ENCODE measurements at places on chromosomes 16 and 17.

- no peak for DNase-seq
Measured at GRCh38 chr17:855569-855968, 73.4 kb downstream of the MRM3 start.

GRCh38 chr17:83026311-83026811, 53.0 kb upstream of the METRNL start:
- DNase-seq = no peak

- no peak for DNase-seq
Measured at GRCh38 chr17:42841975-42842685, 2.2 kb upstream of the AOC2 start.

DNA sequence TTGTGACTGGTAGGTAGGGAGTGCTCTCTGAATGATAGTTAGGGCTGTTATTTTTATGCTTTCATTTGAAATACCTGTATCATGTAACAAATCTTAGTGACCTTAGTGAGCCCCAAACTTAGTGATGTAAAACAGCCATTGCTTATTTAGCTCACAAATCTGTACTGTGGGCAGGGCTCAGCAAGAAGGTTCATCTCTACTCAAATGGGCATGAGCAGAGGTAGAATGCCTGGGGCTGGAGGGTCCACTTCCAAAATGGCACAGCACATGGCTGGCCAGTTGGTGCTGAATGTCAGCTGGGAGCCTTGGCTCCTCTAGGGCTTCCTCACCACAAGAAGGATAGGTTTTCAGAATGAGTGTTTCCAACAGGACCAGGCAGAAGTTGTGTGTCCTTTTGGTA, 49.3 kb upstream of the FOXF1 start:
- DNase-seq = no peak

DNA sequence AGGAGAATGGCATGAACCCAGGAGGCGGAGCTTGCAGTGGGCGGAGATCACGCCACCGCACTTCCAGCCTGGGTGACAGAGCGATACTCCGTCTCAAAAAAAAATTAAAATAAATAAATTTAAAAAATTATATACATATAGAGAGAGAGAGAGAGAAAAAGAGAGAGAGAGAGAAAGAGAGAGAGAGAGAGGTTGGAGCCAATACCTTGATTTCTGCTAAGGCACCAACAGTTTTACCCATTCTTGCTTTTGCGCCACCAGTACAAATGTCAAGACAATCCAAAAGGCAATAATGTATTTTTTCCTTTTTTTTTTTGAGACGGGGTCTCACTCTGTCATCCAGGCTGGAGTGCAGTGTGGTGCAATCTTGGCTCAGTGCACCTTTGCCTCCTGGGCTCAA, 17.2 kb downstream of the BRIP1 start:
- no peak for DNase-seq

DNA sequence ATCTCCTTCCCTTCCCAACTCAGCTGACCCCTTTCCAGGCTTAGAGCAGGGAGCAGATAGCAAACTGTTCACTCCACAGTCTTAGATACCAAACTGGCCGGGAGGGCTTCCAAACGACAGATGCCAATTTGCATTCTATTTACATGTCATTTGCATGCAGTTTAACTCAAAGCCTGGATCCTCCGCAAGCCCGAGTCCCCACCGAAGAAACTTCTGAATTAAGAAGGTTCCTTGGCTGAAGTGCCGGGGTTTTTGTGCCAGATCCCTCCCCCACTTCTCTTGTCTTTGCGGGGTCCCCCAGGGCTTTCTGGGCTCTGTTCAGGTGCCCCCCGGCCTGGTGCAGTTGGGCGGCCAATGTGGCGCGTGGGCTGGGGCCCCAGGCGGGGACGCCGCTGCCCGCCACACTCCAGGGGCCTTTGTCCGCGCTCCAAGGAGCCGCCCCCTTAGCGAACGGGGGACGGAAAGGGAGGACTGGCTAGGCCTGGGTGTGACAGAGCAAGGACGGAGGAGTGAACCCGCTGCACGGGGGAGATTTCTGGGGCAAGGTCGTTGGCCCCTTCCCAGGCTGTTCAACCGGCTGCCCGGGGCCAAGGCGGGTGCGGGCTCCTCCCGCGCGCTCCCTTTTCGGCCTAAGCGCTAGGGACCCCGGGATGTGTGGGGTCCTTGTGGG, 1.2 kb downstream of the GPRC5B start:
- no peak for DNase-seq

DNA sequence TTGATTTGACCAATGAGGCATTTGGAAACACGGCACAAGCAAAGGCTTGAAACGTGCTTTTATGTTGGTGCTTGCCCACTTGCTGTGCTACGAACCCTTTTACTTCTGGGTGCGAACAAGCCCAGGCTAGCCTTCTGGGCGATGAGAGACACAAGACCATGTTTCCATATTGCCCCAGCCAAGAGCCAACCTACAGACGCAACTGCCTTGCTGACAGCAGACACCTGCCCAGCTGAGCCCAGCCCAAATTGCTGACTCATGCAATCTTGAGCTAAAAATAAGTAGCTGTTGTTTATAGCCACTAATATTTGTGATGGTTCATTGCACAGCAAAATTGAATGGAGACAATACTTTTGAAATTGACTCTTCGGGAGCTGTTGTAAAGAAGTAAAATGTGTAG, 464.5 kb downstream of the WWOX start:
- DNase-seq = no peak

DNA sequence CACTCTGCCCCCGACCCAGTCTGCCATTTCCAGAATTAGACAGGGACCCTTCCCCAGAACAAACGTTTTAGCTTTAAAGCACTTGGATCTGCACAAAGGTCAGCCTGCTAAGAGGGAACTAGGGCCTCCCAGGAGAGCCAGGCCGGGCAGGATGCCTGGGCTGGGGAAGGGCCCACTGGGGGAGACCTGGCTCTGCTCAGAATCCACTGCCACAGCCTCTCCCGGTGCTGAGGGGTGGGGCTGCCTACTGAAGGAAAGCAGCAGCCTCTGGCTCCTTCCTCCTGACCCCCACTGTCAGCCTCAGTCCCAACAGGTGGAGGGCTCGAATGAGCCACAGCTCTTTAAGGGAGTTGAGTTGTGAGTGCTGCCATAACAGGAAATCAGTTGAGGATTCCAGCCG, 1.7 kb downstream of the YBX2 start:
- no peak for DNase-seq

DNA sequence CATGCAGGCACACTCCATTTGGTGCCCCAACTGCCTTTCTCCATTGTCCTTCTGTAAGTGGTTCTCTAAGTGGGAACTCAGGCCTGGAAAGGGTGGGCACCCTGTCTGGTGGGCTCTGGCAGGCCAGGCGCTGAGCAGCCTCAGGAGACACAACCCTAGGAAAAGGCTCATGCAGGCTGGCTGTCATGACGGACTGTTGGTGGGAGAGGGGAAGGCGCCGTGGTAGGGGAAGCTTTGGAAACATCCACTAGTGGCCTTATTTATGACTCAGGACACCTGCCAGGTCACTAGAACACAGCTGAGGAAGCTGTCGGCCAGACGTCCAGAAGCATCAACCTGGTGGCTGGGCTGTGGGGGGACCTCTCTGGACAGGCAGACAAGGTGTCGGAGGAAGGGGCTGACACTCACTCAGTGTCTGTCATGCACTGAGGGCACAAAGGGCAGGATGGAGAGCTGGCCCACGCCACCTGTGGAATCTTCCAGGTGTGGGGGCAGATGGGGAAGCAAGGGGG, 216.0 kb downstream of the SEC14L1 start:
- no peak for DNase-seq

- no peak for DNase-seq
Measured at GRCh38 chr17:67514998-67515397, 137.9 kb downstream of the PITPNC1 start.

DNA sequence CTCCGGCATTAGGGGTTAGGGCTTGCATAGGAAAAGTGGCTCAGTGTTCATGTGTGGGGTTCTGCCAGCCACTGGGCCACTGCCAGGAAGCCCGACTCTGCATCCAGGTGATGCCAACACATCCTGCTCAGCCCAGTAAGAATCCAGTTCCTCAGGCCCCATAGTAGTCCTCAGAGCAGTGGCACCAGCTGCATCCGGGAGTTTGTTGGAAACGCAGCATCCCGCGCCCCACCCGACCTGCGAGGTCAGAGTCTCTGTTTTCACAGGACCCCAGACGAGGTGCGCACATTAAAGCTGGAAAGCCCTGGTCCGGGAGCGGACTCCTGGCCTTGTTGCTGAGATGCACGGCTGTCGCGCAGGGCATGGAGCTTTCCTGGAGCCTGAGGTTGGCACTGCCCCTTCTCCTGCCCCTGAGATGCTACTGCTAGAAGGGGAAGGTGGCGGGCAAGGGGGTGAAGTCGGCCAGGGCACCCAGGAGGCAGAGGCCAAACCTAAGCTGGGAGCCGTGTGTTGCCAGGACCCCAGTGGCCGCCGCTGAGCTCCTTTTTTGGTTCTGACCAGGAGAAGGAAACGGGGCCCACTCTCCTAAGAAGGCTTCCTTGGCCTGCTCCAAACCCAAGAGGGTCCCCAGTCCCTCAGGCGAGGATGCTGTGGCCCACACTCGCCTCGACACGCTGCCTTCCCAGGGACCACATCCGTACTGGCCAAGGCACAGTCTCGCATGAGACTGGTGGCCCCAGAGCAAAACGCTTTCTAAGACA, 44.4 kb downstream of the NOS2 start:
- DNase-seq = no peak

DNA sequence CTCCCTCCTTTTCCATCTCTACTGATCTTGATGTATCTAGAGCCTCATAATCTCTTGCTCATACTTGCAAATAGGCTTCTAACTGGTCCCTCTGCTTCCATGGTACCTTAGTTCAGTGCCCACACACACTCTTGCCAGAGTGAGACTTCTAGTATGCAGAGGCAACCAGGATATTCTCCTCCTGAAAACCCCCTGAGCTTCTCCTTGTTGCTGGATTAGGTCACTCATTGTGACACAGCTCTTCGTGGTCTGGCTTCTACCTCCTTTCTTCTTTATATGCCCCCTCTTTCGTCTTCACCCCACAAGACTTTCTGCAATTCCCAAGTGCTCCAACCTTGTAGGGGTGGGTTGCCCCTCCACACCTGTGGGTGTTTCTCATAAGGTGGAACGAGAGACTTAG, 2.5 kb upstream of the FAM20A start:
- DNase-seq = no peak

- no peak for DNase-seq
Measured at GRCh38 chr16:76297941-76298340, 20.7 kb downstream of the CNTNAP4 start.

GRCh38 chr17:41913798-41914197, 5.0 kb downstream of the ACLY start:
- no peak for DNase-seq

DNA sequence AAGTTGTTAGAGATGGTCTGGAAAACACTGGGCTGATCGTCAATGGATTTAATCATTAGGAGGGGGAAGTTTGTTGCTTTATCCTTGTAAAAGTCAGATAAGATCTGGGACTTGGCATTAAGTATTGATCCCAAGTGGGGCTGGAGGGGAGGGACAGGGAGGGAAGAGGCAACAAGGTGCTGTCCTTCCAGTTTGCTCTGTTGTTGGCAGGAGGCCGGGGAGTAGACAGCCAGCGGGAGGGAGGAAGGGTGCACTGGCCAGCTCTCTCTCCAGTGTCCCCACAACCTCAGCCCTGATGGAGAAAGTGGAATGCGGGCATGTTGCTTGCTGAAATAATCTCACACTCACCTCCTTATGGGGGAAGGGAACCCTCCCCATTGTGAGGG, 210.2 kb downstream of the CCDC182 start:
- no peak for DNase-seq
